D341Med (cell line): ENCODE measurements at places on chromosomes 6 and 20.
A peak's percentile ranks its signal among the peaks of the same experiment; 100 is the strongest.

DNA sequence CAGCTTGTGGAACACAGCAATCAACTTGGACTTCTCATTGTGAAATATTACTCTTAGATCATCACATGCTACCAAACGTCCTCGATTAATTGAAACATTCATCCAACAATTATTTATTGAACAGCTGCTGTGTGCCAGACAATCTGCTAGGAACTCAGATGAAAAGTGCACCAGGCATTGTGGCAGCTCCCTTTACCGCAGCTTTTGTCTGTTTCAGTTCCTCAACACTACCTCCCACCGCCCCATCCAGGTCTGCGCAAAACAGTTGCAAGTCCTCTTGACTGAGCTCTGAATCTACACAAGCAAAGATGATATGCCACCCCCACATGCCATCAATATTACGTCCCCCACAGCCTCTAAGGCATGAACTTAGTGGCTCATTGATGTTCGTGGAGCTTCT, 1094.4 kb upstream of the MAP3K7 start:
- no peak for DNase-seq

- DNase-seq = peak; percentile 82
These were observed 658 bp downstream of the RIN2 start for GRCh38 chr20:19758501-19759331.

DNA sequence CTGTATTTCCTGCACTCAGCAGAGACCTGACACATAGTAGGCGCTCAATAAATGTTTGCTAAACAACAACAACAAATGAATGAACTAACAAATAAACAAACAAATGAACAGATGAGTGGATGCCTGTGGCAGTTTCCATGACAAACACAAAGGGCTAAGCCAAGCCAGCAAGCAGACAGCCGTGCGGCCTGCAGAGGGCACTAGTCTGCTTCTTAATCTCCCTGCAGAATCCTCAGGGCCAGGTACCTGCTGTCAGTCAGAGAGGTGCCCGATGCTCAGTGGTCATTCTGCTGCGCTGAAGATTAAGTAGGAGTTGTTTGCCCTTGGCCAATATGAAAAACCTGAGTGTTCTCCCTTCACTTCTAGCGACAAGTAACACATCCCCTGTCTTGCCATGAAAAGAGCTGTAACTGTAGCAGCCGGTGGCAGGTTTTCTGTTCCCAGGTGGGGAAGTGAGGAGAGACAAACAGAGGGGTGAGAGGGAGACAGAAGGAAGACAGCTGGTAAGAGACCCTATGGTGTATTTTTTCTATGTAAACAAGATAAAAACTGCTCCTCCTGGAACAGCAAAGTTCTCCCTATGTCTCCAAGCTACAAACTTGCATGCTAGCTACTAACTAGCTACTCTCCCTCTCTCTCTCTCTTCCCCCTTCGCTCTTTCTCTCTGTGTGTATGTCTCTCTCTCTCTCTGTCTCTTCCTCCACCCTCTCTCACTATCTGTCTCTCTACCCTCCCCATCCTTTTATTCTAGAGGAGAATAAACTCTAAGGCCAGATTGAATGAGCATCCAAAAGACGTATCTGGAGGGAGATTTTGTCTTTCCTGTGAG, at the start of gene MC3R:
MC3R (plus strand) TSS at position 779 of the 829 bp plus-strand sequence. CDS start 112 bp downstream, outside the sequence.
- DNase-seq = peak; percentile 69

GRCh38 chr6:28258877-28259777, at the start of gene NKAPL:
NKAPL (plus strand) TSS chr6:28259297; CDS start chr6:28259372, 75 bp downstream.
- no peak for DNase-seq

- no peak for DNase-seq
These were observed 543 bp upstream of the MUC22 start for GRCh38 chr6:31009731-31010130.

- DNase-seq = no peak
These were observed 13.8 kb downstream of the PREX1 start for GRCh38 chr20:48813930-48814546.

GRCh38 chr6:161578478-161578877, 304.6 kb upstream of the AGPAT4 start:
- DNase-seq = no peak

DNA sequence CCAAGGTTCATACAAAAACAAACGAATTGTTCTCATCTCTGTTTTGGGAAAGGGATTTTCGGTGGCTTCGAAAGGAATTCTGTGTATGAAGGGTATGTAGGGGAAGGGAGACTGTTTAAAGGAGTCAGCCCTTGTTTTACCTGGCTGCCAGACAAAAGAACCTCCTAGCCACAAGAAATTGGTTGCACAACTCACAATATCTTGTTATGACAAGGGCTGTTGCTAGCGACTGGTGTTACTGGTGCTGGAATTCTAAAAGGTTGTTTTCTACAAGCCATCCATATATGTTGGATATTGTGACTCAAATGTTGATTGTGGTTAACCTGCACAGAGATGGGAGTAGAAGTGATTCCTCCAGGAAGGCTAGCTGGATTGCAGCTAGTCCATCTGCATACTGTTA, 34.6 kb upstream of the CITED2 start:
- no peak for DNase-seq

GRCh38 chr20:9615766-9616454, 101.5 kb downstream of the LAMP5 start:
- no peak for DNase-seq

DNA sequence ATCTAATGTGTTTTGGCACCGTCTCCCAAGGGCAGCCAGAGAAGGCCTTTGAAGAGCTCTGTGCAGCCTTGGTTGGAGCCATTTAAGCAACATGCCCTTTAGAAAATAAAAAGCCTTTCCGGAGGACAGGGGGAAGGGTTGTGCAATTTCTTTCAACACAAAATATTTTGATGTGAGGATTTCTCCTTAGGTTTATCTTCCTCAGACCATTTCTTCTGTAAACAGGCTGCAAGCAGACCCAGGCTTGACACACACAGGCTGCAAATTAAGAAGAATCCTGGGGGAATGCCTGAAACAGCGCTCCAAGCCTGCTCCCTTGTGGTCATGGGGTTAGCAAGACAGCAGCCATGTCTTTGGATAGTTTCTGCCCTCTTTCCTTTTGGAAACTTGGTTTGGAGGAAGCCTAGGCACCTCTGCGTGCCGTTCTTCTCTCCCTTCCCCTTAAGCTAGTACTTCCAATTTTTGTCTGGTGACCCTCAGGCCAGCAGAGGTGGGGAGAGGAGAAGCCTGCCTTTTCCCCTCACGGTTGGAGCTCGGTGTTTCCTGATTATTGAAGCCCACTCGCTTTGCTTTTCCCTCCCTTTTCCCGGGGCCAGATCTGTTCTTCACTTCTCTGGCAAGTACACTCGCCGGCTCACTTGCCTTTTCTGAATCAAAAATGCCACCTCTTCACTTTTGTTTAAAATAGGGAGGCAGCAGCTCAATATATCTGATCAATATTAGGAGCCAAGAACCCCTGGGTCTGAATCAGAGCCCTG, 39.6 kb upstream of the NOX3 start:
- peak; percentile 53 for DNase-seq

GRCh38 chr6:123945386-123945785, 141.7 kb downstream of the NKAIN2 start:
- no peak for DNase-seq

DNA sequence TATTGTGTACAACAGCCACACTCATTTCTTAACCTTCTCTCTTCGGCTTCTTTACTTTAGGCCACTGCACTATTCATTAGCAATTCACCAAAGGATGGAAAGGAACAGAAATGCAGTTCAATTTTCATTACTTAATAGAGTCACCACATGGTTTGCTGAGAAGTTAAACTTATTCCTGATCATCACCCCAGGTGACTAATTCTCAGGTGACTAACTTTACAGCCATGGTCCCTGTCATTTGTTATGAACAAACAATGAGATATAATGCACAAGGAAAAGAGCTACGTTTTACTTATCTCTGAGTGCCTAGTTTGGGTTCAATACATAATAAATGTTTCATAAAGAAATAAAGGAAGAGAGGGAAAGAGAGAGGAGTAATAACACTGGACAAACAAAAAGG, 45.8 kb upstream of the DST start:
- no peak for DNase-seq

DNA sequence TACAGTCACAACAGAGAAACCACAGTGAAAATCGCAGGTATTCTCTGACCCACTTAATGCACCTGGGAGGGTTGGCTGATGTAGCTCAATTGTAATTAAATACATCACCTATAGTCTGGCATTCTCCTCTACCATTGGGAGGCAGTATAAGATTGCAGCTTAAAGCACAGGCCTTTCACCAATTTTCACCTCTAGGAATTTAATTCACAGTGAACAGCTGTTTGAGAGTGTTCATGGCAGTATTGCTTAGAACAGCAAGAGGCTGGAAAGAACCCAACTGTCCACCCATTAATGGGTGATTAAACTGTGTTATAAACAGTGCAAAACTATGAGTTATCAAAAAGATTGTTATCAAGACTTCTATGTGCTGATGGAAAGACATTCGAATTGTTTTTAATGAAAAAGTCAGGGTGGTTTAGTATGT, 2.0 kb downstream of the EDEM2 start:
- peak; percentile 64 for DNase-seq

- DNase-seq = no peak
These were observed 350.8 kb upstream of the TSHZ2 start for GRCh38 chr20:52621401-52621800.

GRCh38 chr6:83615025-83615999, 93.6 kb downstream of the SNAP91 start:
- DNase-seq = peak; percentile 46

GRCh38 chr20:50948132-50948785, 10.1 kb downstream of the DPM1 start:
- DNase-seq = no peak

DNA sequence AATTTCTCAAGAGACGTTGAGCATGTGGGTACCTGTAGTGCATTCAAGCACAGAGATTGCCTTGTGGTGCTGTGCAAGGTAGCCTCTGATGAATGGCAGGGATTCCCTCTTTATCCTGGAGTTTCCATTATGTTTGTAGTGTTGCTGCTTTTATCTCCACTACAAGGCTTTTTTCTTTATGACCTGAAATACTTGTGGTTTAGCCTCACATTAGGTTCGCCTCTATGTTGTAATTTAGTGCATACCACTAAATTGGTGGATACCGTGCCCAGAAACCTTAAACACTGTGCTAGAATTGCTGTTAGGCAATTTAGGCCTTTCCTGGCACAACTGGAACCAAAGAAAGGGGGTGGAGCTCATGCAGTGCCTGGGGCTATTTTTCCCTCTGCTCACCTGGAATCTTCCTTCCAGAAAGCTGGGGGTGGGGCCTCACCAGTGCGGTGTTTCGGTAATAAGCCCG, 76.8 kb downstream of the NCOA7 start:
- no peak for DNase-seq

DNA sequence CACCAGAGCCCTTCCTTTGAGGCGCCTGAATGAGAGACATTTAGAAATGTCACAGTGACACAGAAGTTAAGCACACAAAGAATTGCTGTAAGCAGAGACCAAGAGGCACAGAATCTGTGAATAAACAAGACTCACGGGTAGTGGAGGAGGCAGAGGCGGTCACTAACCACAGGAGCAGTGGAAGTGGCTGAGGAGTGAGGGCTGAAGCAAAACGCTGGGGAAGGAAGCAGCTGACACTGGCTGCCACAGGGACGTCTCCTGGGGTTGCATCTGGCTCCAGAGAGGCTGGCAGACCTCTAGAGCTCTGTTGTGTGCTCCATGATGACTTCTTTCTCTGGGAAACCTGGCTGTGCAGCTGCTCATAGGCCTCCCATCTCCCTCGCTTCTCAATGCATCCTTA, 65.0 kb upstream of the SLC2A12 start:
- no peak for DNase-seq

- no peak for DNase-seq
These were observed 2.9 kb upstream of the IER3 start for GRCh38 chr6:30747300-30747687.

DNA sequence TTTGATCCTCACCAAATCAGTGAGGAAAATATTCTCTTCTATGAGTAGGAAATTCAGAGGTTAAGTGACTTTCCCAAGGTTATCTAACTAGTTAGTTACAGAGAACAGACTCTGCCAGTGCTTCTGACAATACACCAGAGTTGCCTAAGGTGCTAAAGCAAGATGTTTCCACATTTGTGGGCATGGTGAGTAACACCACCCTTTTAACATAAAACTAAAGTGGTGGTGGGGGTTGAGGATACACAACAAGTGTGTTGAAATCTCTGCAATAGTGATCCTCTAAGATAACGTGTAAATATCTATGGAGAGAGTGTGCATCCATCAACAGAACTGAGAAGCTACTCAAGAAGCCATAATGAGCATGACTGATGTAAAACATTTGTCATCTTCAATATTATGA, 11.7 kb downstream of the VNN2 start:
- no peak for DNase-seq

DNA sequence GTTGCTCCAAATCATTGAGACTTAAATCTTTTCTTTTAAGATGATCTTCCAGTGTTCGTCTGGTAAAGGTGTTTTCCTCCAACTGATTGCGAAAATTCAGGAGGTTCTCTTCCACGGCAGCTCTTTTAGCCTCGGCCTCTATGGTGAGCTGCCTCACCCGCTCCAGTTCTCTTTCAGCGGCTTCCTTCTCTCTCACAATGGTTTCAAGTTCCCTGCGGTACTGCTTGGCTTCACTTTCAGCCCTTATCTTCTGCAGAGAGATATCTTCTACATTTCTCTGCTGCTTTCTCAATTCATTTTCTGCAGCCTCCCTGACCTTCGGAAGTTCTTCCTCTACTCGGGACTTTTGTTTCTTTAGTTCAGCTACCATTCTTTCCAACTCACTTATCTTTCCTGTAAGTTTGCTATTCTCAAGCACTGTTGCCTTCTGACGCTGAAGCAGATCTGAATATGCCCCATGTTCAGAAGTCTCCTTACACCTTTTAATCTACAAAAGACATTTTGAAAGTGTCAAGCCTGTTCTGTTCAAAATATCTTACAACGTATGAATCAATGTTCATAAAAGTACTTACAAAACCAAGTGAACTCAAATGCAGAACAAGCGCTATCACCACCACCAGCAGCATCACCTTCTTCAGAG, 22.3 kb downstream of the DST start:
- no peak for DNase-seq

GRCh38 chr6:109456710-109457561, 1.4 kb upstream of the MICAL1 start:
- no peak for DNase-seq

DNA sequence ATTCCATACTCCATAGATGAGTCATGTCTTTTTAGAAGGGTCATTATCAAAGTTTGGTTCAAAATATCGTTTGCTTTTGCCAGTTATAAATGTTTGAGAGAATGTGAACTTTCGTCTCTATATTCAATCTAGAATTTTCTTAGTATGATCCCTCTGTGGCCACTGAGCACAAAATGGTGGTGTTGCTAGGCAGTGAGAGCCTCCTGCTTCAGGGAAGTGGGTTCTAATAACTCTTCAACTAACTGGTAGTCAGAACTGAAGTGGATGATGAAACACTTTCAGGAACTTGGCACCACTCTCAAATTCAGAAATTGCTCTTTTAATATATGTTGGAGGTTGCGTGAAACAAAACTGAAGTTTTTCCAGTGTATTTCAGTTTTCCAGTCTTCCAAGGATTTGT, 125.0 kb upstream of the DOK5 start:
- no peak for DNase-seq

GRCh38 chr6:1485678-1486077, 96.3 kb downstream of the FOXF2 start:
- DNase-seq = no peak
